ENCODE measurements at places on chromosomes 16 and 17. TPM values are rescaled to one million over a fixed set of nuclear protein-coding genes. Genes with fewer than 3 reads are reported as not detected.

The TBX6 gene
- total RNA-seq: 2.9 TPM

The PPL gene
- 9.2 TPM for total RNA-seq

The SCIMP gene
- not detected for total RNA-seq

The KRTAP4-6 gene
- not detected for total RNA-seq

The SALL1 gene
- total RNA-seq: 33.4 TPM

The ACSM2A gene
- total RNA-seq: not detected

The SGCA gene
- total RNA-seq: 0.52 TPM

GRCh38 chr16:72841506-72841905, 206.4 kb downstream of the ZFHX3 start:
- DNase-seq: no peak

DNA sequence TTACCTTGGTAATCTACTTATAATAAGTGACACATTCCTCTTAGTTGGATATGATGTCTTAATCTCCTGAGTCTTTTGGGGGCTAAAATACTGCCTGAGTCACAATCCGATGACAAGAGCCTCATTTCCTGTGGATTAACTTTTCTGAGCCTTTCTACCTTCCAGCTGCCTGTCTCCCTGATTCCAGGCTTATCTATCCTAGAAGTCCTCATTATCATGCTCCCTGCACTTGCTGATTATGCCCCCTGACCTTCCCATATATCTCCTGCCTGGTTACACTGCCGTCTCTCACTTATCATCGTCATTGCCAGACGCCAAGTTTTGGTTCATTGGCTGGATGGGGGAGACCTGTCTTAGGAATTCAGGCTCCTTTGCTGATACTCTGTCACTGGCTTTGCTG, 727.4 kb upstream of the CA10 start:
- DNase-seq: no peak

DNA sequence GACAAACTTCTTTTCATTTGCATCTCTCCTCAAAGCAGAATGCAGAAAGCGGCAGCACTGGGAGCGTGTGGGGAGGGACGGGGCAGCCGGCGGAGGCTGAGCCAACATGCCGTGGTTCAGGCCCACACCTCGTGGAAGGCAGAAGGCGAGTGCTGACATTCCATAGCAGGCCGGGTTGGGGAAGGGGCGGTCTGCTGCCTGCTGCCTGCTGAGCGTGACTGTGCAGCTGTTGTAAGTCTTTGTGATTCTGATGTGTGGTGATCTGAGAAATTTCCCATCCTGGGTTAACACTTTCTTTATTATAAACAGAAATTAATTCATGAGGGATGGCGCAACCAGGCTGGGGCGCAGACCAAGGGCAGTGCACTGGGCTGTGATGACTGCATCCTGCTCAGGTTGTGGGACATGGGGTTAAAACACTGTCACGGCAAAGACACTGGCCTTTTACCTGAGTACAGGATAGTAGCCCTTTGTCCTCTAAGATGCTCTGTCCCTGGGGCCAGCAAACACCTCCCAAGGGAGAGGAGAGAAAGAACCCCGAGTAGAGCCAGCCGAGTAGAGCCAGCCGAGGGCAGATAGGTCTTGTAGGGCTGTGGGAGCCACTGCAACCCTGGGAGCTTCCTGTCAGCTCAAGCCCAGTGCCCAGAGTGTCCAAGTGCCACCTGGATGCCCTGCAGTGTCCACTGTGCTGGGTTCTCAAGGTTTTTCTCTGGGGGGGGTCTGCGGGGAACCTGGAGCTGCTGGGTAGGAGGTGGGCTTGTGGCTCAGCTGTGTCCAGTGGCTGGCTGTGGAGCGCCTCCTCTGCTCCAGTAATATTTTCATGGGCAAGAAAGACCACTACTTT, 8.8 kb upstream of the DNASE1 start:
- peak; percentile 92 for DNase-seq

DNA sequence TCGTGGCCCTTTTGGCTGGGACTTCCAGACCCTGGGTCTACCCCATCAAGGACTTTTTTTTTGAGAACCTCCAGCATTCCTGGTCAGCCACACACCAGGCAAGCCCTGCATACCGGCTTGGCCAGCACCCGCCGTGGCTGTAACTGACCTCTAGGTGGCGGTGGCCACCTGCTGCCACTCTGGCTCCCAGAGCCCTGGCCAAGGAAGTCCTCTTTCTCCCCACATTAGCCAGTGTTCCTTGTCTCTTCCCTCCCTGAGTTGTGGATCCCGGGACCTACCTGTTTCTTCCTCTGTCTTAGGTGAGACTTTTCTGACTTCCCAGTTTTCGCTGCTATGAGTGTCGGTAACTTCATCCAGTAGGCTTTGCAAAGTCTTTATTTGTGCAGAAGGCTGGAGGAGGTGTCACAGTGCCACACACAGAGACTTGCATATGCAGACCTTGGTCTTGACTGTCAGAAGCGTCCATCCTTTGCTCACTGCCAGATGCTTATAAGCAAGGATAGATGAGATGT, 348.3 kb downstream of the CPPED1 start:
- peak; percentile 75 for DNase-seq

GRCh38 chr16:81786321-81786720, 7.2 kb downstream of the PLCG2 start:
- DNase-seq: peak; percentile 61

DNA sequence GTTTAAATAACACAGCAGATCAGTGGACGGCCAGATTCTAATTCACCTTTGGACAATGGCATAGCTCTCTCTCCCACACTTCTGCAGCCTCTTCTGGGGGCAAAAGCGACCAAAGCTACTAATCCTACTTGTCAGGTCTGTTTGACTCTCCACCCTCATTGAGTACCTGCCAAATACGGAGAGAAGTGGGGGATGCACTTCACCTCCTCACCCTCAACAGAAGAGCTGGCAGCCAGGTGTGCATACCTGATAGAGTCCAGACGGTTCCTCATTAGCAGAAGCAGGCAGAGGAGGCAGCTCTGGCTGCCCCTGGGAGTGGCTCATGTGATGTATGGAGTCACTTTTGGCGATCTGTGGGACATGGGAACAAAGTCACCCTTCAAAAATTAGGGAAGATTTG, 4.9 kb downstream of the DNAH3 start:
- DNase-seq: no peak

DNA sequence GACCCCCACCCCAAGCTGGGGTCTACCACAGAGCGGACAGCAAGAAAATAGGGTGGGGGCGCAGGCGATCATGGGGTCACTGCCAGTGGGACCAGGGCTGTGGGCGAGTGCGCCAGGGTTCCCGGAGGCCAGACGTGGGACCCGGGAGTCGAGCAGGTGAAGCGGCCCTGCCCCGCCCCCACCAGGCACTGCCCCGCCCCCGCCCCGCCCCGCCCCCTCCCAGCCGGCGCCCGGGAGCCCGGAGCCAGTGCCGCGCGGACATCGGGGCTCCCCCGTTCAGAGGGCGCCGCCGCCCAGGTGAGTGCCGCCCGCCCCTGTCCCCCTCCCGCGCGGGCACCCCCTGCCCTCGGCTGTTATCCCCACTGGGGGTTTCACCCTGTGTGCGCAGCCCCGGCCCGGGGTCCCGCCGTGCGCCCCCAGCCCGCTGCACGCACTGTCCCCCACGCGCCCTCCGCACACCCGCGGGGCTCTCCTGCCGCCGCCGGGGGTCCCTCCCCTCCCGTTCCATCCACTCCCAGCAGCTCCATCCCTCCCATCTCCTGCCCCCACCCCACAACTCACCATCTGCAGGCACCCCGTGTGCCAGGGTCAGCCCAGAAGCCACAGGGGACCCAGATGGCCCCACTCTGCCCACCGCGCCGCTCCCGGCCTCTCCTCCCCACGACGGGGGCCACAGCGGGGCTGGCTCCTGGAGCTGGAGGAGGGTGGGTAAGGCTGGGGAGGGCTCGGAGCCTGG, at the start of gene SSTR5:
SSTR5 (plus strand) TSS at position 222 of the 736 bp plus-strand sequence. CDS start 6,122 bp downstream, outside the sequence.
- DNase-seq: peak; percentile 97

- peak; percentile 4 for DNase-seq
Observed at GRCh38 chr17:70190959-70191805, 21.9 kb downstream of the KCNJ2 start.

GRCh38 chr16:52050418-52050817, 496.5 kb downstream of the TOX3 start:
- no peak for DNase-seq

DNA sequence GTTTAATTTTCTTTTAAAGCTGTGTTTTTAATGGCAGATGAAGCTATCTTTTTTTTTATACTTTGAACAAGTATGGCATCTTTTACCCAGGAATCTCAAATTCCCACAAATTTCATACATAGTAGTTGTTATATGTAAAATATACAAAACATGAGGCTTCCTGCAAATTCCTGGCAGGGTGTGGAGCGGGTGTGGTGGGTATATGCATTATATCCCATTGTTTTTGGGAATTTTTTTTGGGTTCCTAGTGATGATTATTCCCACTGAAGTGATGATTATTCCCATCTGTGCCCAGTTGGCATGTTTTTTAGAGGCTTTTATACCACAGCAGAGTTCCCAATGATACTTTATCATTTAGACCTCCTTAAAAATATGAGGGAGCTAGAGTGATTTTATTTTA, 320.4 kb downstream of the ZFHX3 start:
- no peak for DNase-seq

GRCh38 chr16:30379158-30379783, 3.1 kb downstream of the SEPTIN1 start:
- DNase-seq: peak; percentile 61

GRCh38 chr17:8887834-8888703, 20.6 kb upstream of the PIK3R6 start:
- DNase-seq: peak; percentile 90

DNA sequence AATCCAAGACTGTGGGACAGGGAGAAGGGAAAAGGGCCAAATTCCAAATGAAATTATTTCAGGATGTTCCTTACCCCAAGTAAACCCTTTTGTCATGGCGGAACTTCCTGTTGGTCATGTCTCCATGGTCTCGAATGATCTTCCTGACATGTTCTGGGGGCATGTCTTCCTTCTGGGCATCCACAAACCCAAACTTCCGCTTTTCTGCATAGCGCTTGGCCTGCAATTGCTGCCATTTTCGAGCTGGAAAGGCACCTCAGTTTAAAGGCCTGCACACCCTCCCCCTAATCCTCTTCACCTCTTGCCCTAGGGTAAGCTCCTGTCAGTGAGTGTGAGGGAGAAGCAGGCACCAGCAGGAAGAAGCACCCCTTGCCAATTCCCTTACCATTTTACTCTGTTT, 1.2 kb downstream of the PRPF8 start:
- DNase-seq: no peak

DNA sequence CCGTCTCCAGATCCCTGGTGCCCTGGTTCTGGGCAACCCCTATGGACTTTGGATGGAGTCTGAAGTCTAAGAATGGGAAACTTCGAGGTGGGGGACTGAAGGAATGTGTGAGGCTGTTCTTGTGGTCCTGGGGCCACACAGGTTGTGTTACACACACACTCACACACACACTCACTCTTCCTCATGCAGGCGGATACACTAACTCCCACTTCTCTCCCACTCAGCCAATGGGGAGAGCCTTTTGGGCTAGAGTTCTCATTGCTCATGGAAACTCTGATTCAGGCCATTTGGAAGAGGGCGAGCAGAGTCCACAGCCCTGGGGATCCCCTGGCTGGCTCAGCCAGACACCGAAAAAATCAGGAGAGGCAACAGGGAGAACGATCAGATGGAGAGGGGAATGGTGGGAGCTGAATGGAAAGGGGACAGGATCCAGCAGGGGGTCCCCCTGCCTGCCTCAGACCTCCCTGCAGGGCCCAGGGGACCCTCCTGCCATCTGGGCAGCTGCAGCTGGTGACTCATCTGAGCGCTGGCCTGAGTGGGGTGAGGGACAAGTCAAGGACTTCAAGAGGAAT, 9.1 kb downstream of the IGFBP4 start:
- no peak for DNase-seq

GRCh38 chr17:9676084-9676483, 30.8 kb downstream of the USP43 start:
- no peak for DNase-seq

DNA sequence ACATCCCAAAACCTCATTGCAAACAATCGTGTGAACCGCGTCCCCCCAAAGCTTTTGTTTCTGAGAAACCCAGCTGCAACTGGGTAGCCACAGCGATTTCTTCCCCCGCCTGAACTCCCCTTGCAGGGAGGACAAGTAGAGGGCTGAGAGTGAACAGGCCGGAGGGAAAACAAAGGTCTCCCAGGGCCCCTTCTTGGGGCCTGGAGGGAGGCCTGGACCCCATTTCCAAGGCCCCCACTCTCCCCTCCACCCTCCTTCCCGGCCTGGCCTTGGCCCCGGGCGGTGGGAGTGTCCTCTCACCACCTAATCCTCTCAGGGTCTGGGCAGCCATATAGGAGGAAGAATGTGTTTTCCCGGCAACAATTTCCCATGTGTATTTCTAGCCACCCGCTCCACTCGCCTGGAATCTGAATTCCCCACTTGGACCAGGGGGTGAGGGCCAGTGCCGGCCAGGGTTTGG, 2.6 kb downstream of the GLIS2 start:
- DNase-seq: no peak

DNA sequence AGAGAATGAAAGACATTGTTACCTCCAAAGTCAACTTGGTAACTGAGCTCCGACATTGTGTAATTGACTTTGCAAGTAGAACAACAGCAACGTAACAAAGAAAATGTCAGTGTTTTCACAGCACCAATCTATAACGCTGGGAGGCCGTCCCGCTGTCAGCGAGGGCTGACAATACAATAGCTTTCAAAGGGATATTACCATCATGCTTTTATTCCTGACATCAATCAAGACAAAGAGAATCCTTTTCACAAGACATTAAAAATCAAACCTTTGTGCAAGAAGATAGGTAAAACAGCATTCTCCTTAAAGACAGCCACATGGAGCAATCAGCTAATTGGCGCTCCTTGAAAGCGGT, 6.2 kb downstream of the ZNF423 start:
- no peak for DNase-seq

DNA sequence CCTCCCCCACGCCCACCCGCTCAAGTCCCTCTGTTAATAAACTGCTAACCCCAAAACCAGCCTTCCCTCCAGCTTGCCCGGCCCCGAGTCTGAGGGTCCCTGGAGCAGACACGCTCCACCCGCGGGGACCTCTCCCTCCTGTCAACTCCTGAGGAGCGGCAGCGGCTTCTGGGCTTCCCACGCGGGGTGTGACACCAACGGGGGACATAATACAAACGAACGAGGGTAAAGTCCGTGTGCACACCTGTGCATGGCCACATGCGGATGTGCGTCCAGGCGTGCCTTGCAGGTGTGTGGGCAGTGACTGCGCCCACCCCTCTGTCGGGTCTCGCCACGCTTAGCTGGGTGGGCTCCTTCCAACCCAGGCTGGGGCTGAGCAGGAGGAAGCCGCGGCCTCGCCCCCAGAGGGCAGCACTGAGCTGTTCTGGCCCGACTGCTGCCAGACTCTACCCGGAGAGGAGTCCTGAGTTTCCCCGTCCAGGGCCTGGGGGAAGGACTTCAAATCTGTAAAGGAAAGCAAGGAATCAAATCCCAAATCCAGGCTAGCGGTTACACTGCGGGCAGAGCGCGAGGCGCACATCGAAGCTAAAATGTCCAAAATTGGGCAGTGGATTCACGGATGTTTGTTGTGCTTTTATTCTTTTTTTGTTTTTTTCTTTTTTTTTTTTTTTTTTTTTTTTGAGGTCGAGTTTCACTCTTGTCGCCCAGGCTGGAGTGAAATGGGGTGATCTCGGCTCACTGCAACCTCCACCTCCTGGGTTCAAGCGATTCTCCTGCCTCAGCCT, 24.2 kb upstream of the KRT17 start:
- DNase-seq: peak; percentile 95

GRCh38 chr17:74453665-74454196, 12.7 kb upstream of the CD300A start:
- peak; percentile 100 for DNase-seq

- DNase-seq: no peak
Observed at GRCh38 chr16:22192261-22193062, 13.6 kb upstream of the EEF2K start.

Data from H7 (cell line).